Astrocyte (in vitro differentiated cells and primary cell): ENCODE measurements at places on chromosomes 13 and 19. TPM values are rescaled to one million over a fixed set of nuclear protein-coding genes. Genes with fewer than 3 reads are reported as not detected.

Gene CGB8
- 9.4 and 15.8 TPM in 2 replicates for total RNA-seq

Gene ACP5
- not detected in 2 replicates for total RNA-seq

Gene PLK5
- total RNA-seq = 0.09 TPM in 1 of 2 replicates, not detected in the other

Gene PSG2
- total RNA-seq = 0.31 and 0.41 TPM in 2 replicates

Gene APOE
- 655 and 663 TPM in 2 replicates for total RNA-seq

Gene ZNF223
- 3.5 and 4.1 TPM in 2 replicates for total RNA-seq

Gene ANKLE1
- 1.0 and 1.8 TPM in 2 replicates for total RNA-seq

Gene NCAN
- 0.14 TPM in 1 of 2 replicates, not detected in the other for total RNA-seq

Gene CLN5
- total RNA-seq = 32.9 and 35.8 TPM in 2 replicates

Gene NPAS1
- 2.5 and 3.6 TPM in 2 replicates for total RNA-seq

Gene MCF2L
- total RNA-seq = 3.4 and 4.7 TPM in 2 replicates

Gene GPR18
- 0.59 and 1.8 TPM in 2 replicates for total RNA-seq

DNA sequence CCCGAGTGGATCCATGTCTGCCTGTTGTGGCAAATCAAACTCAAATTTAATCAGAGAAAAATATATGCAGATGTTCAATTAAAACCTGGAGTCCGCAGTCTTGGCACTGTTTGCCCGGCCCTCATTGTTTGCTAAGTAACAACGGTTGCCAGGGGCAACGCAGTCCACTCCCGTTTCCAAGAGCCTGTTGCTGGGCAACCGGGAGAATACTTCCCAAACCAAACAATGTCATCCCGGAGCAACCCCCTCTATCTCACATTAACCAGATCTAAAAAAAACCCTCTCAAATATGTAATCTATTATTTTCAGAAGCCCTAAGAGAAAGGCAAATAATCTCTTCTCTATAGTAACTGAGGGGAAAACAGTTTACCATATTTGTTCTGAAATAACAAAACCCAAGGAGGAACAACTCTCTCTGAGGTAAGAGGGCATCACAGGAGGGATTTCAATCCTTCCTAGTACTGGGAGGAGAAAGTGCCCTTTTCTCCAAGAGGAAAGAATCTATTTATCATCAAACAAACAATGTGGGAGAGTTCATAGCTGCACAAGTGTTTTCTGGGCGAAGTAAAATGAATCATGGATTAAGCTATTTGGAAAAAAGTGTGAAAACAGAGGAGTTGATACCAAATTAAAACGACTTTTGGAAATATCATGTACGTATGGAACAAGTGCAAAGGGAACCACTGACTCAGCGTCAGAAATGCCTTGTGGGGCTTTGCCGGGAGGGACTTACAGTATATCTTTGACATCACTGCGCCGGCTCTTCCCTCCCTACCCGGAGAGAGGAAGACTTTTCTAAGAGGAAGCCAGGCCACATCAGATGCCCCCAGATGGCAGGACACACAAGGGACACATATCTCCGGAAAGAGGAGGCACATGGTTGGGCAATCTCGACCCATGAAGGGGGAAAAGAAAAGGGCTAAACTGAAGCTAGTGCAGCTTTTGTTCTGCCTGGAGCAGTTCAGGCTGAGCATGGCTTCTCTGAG lies 43.3 kb downstream of the RFX2 start:
- DNase-seq = peak; percentile 88

DNA sequence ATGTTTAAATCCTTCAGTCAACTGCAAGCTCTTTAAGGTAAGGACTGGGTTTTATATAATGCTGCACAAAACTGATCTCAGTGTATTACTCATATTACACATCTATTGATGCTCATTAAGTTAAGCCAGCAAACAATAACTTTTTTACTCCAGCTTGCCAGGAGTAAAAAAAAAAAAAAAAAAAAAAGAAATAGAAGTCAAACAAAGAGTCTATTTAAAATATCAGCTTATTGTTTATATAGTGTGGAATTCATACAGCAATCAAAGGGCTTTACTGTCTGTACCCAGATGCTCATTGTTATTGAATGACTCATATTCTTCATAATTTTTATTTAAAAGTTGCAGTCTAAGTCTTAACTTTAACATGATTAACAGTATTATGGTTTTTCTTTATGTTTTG lies 21.8 kb upstream of the KBTBD7 start:
- DNase-seq = peak; percentile 59

DNA sequence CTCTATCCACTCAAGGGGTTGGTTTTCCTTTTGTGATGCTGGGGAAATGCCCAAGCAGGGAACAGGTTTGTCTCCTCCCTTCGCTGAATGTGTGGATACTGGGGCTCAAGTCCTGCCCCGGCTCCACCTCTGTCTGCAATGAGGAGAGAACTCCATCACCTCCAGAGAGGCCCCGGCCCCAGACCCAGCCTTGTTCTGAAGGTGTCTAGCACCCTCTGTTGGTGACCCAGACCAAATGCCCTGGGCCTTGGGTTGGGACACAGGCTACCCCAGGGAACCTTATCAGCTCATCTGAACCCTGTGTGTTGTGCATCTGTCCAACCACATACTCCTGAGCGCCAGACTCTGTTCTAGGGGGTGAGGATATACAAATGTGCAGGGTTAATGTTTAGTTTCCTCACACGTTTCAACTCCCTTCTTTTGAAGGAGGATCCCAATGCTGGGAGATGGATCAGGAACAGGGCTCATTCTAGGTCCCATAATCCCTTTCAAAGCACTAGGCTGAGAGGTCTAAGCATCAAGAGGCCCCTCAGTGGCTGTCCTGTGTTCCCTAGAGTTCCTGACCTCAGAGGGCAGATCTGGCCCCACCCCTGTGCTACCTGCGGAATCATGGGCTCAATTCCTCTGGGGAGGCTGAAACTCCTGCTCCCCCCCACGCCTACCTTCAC lies 112.5 kb upstream of the SLC7A1 start:
- DNase-seq = no peak

- DNase-seq = peak; percentile 8
These were observed 192.6 kb downstream of the MAB21L1 start for GRCh38 chr13:35283856-35284255.

DNA sequence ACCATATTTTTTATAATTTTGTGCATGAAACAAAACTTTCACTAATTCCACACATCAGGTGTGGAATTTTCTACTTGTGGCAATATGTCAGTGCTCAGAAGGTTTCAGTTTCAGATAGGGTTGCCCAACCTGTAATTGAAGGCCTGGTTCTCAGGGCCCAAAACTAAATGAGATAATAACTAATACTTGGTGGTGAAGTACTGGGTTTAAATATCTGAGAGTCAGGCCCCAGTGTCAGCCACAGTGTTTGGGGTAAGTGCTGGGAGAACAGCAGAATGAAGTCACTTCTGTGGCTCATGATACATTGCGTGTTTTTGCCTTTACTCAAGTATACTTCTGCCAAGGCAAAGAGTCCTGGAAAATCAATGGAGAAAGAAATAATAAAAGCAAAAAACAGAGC lies 5.6 kb downstream of the SAFB start:
- DNase-seq = peak; percentile 59

DNA sequence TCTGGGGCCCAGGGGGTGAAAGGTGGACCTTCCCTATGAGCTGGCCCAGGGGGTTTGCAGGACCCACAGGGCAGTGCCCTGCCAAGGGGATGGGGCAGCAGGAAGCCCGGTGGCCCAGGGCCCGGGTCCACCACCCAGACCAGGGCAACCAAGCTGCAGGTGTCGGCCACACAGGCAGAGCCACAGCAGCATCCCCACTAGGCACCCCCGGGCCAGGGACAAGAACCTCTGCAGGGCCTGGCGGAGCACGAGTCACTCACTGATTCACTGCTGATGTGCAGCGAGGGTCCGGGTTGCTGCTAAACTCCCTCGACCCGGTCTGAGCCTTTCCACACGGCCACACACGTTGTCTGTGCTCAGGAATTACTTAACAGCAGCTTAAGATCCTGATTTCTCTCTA lies 8.8 kb downstream of the FZR1 start:
- no peak for DNase-seq

- no peak for DNase-seq
These were observed 1042.9 kb downstream of the UQCRFS1 start for GRCh38 chr19:28170066-28170465.

GRCh38 chr13:45519493-45519892 lies 54.8 kb downstream of the COG3 start:
- DNase-seq = no peak

GRCh38 chr19:34793565-34793964 lies 20.6 kb upstream of the ZNF599 start:
- no peak for DNase-seq

- no peak for DNase-seq
These were observed 519.9 kb upstream of the SPRY2 start for GRCh38 chr13:80860845-80861244.

GRCh38 chr13:52001120-52001731 lies 10.0 kb downstream of the ATP7B start:
- peak; percentile 24 for DNase-seq

- DNase-seq = no peak
These were observed 58.3 kb upstream of the SLC15A1 start for GRCh38 chr13:98810746-98811145.

GRCh38 chr19:4496304-4496703 lies 22.0 kb downstream of the PLIN4 start:
- DNase-seq = no peak

DNA sequence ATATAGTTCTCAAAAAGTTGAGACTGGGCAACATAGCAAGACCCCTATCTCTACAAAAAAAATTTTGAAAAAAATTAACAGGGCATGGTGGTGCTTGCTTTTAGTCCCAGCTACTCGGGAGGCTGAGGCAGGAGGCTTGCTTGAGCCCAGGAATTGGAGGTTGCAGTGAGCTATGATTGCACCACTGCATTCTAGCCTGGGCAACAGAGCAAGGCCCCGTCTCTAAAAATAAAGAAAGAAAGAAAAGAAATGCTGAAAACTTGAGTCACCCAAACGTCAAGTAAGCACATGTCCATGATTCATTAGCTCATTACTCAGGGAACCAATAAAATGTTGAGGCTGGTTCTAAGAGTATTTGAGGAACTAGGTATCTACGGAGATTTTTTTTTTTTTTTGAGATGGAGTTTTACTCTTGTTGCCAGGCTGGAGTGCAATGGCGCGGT lies 33.9 kb upstream of the SEMA6B start:
- peak; percentile 64 for DNase-seq

- DNase-seq = no peak
These were observed 943 bp downstream of the GJB6 start for GRCh38 chr13:20230913-20231838.

DNA sequence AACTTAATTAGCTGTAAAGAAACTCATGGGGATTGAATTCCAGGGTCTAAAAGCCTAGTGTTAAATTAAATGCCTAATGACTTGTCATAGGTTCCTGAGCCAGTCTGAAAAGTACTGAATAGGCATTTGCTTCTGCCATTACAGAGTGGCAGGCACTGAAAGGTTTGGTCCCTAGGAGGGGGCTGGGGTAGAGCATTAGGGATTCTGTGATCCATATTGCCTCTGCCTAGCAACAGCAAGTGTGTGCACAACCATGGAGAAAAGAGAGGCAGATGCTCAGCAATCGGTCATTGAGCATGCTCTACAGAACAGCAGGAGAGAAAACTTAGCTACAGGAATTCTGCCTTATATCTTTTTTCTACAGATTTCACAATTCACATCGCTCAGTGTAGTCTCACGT lies 133.5 kb downstream of the TRPC4 start:
- no peak for DNase-seq

DNA sequence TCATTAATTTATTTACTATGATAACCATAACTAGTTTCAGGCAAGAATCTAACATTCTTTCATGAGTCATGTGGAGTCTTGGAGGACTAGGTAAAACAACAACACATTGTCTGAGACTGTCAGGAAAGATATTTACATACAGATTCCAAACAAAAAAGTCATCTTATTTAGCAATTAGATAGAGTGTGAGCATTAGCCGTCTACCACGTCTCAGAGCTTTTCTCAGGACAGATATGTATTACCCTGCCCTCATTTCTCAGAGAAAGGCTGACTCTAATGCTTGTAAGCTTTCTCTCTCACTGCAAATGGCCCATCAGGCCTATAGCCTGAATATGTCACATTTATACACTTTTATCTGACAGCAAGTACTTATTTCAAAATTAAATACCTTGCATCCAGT lies 312.1 kb upstream of the PCDH20 start:
- DNase-seq = peak; percentile 42

GRCh38 chr19:19740755-19741154 lies 7.8 kb upstream of the ZNF14 start:
- DNase-seq = no peak

DNA sequence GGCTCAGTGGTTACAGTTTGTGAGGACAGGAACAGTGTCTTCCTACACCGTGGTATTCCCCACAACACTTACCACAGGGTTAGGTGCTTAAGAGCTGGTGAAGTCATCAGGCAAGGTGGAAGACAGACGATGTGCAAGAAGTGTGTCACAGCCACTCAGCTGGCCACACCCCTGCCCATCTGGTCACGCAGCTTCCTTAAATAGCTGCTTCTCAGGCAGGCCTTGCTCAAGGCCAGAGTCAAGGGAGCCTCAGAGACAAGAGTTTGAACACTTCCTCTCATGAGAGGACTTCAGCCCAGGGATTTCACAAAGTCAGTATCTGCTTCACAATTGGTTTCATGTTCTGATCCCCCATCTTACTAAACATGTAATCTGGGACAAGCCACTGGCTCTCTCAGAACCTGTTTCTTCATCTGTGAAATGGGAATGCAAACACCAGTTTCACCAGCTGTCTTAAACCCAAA lies 80.3 kb upstream of the FRY start:
- peak; percentile 14 for DNase-seq

DNA sequence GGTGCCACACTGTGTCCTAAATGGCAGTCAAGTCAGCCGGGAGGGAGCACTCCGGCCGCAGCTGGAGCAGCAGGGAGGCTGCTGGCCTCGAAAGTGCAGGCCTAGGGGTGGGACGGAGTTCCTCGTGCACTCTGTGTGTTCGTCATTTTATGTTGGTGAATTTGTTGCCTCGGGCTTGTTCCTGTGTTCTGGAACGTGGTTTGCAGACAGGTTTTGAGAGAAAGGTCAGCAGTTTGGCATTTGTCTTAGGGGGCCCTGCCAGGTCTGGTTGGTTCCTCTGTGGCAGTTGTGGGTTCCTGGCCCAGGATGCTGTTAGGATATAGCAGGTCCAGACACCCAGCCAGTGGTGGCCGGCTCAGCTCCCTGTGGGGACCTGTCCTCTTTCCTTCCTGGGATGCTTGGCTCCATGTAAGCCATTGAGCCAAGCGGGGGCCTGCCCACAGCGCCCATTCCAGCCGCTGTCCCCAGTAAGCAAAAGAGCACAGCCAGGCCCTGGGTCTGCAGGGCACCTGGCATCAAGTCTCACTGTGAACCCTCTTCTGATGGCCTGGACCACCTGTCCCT lies 30.0 kb downstream of the MPHOSPH8 start:
- no peak for DNase-seq

GRCh38 chr19:16892868-16893685 lies 4.3 kb downstream of the F2RL3 start:
- no peak for DNase-seq

DNA sequence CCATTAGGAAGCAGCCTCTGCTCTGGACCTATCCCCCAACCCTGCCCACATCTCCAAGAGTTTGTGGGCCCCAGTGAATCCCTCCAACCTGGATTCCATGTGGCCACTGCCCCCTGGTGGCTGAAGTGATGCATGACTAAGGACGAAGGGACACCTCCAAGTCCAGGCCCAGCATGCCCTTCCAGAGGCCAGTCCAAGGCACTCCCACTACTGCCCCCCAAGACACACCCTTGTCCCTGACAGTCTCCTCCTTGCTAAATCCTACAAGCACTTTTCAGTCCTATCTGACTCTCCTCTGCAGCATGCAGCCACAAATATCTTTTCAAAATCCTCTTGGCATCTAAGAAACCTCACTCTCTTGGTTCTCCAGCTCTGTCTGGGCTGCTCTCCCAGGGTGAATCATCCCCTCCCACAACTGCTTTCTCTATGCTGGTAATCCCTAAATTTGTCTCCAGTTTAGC lies 33.0 kb downstream of the DEDD2 start:
- DNase-seq = peak; percentile 80
